ENCODE measurements at places on chromosomes 6 and 20.

DNA sequence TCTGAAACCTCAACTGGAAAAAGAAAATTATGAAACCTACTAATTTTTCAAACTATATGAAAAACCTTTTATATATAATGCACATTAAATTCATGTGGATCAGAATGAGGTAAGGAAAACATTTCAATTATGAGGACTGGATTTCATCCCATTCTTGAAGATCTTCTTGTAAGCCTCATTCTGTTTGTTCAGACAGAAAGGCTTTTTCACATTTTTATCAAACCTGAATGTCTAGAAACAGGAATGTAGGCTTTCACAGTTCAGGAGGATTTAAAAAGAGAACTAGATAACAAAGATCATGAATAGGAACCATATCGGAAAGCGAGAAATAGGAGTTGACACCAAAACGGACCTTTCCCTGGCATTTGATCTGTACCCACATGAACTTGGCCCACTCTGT lies 192.5 kb upstream of the KCNK16 start:
- DNase-seq, result no peak

GRCh38 chr6:20541382-20541781 lies 7.1 kb downstream of the CDKAL1 start:
- DNase-seq, result no peak

DNA sequence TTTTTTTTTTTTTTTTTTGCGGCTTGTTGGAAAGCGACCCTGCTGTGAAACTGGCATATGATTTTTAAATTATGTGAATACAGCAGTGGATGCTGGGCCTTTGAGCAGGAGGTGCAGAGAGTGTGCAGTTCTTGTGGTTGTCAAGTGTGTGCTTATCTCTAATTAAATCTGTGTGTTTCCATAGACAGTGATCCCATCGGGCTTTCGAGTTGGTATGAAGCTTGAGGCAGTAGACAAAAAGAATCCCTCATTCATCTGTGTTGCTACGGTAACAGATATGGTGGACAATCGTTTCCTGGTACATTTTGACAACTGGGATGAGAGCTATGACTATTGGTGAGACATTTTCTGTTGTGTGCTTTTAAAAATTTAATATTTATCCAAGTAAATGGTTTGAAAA lies 52.4 kb downstream of the L3MBTL3 start:
- no peak for DNase-seq

DNA sequence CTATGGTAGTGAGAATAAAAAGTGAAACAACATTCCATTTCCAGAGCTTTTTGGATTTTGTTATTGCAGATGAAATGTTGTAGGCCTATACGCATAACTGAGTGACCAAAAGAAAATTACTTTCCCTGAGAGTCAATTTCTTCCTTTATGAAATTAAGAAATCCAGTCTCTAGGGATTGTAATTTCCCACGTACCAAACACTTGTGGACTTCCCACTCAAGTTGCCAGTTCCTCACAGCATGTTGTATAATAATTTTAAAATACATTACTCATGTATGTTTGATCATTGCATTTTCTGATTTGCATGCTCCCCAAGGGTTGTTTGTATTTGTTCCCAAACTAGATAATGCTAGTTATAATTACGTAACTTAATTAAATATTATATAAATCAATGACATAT lies 12.0 kb upstream of the PRDM1 start:
- DNase-seq, result no peak

GRCh38 chr20:19775353-19776253 lies 17.5 kb downstream of the RIN2 start:
- no peak for DNase-seq

DNA sequence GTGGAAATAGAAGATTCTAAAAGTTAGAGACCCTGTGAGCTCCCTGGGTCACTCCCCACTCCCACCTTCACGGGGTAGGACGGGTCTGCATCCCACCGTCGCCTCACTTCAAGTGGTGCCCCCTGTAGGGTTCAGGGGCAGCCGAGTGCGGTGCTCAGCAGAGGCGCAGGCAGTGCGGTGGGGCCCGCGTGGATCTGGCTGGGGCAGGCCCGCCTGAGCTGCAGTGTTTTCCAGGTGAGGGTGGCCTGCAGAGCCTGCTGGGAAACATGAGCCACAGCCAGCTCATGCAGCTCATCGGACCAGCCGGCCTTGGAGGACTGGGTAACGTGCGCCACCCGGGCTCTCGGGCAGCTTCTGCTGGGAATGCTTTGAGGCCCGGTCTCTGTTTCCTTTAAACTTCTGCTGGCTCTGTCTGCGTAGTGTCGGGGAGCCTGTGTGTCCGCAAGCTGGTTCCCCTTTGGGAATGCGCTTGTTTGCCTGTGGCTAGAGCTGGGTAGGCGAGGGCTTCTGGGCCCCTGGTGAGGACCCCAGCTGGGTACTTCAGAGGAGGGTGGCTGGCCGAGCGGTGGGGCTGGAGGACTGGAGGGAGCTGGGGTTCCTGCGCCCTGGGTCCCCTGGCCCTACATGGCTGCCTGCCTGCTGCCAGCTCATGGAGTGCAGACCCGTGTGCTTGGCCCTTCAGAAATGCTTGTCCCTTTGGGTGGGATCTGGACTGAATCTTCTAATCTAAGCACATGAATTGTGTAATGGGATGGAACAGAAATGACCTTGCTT lies 3.8 kb downstream of the ADRM1 start:
- DNase-seq, result no peak

- DNase-seq, result no peak
These were observed 543.9 kb downstream of the RNF144B start for GRCh38 chr6:18931086-18931485.

- DNase-seq, result no peak
These were observed 32.6 kb upstream of the TULP4 start for GRCh38 chr6:158279615-158280014.

DNA sequence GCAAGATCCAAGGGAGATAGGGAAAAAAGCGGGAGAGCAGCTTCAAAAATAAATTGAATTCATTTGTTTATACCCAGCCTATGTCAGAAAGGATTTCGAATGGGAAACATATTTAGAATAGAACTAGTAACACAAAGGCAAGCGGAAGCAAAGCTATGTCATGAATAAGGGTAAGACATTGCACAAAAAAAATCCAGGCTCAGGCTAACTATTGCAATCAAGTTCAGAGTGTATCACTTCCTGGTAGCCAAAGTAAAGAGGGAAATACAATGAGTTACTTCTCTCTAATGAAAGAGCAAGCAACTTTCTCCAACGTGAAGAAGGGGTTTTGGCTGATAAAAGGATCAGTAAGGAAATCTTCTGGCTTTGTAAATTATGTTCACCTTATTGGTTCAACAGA lies 212.8 kb downstream of the ZMYND8 start:
- no peak for DNase-seq

DNA sequence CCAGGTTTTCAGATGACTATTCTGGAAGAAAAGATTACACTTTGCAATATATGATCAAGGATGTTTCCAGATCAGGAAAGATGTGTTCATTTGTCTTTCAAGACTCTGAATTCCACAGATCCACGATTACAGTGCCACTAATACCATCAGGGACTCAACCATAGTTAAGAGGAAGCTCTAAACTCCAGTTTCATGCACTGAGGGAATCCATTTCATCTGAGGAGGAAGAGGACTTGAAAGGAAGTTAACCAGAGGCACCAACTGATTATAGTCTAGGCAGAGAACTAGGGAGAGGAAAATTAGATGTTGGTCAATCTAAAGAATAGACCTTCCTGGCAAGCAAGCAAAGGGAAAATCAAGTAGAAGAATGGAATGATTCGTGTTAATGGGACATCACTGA lies 218.3 kb upstream of the PRDM1 start:
- DNase-seq, result no peak

GRCh38 chr6:33208091-33208967 lies at the start of gene RING1:
Gene RING1, plus strand, starts transcription at chr6:33208500. Its CDS starts 323 bp downstream, at chr6:33208823.
- peak; percentile 84 for DNase-seq

GRCh38 chr6:10576226-10576625 lies 55.1 kb downstream of the GCNT2 start:
- DNase-seq, result no peak

GRCh38 chr6:85479208-85479607 lies 29.3 kb downstream of the NT5E start:
- no peak for DNase-seq

GRCh38 chr20:672963-673602 lies 2.5 kb downstream of the SCRT2 start:
- DNase-seq, result no peak

- no peak for DNase-seq
These were observed 18.3 kb upstream of the FOXP4 start for GRCh38 chr6:41527721-41528408.
